ENCODE measurements at places on chromosomes 3 and 15. TPM values are rescaled to one million over a fixed set of nuclear protein-coding genes. Genes with fewer than 3 reads are reported as not detected.
A peak's percentile ranks its signal among the peaks of the same experiment; 100 is the strongest.

- DNase-seq: no peak
Measured at GRCh38 chr3:171234298-171235010, 207.9 kb upstream of the SLC2A2 start.

The ARHGEF26 gene
- 96.4 TPM for total RNA-seq

The WWTR1 gene
- total RNA-seq: 243 TPM

DNA sequence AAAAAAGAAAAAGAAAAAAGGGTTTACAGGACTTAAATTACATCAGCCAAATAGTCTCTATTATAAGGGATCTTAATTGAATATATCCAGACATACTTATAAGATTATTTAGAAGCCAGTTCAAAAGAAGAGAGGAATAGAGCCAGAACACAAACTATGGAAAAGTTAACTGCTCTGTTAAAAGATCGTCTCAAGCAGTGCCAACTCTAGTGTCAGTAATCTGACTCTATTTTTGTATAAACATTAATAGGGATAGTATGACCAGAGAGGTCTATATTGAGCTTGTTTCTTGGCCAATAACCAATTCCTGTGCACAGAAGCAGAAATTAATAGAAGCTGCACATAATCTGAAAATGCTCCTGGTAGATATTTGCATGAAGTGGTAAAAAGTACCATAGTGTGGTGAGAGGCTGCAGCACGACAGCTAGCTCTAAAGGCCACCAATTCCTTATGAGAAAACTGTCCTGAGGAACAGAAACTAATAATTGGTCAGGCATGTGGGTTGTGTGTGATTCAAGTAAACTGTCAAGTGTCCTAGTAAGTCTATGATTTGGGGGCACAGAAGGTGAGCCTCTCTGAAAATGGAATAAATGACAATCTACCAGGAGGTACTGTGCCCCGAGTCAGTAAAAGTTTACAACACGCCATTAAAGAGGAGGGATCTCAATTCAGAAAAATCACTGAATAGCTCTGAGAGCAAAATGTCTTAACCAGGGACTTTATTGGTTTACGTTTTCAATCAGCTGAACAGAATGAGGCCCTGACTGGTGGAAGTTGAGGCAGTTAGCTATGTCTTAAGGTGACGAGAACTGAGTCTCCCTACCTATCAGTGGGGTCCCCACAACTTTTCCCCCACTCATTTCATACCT lies 51.5 kb upstream of the NANOGP8 start:
- no peak for DNase-seq

GRCh38 chr3:81216192-81216591 lies 545.3 kb downstream of the GBE1 start:
- no peak for DNase-seq

- no peak for DNase-seq
Measured at GRCh38 chr3:45597581-45597980, 3.0 kb downstream of the LIMD1 start.

GRCh38 chr3:40690749-40691451 lies 166.1 kb downstream of the ZNF621 start:
- DNase-seq: peak; percentile 71

GRCh38 chr15:63169788-63170187 lies 12.5 kb upstream of the RPS27L start:
- DNase-seq: no peak

The BMF gene
- total RNA-seq: 32.5 TPM

GRCh38 chr3:32340039-32340438 lies 51.6 kb upstream of the CMTM7 start:
- no peak for DNase-seq

- DNase-seq: no peak
Measured at GRCh38 chr15:82805994-82806406, at the start of gene FSD2. FSD2 (minus strand) TSS chr15:82806069; CDS start chr15:82787390, 18,679 bp downstream.

- no peak for DNase-seq
Measured at GRCh38 chr3:195443391-195443989, 670 bp upstream of the ACAP2 start.

DNA sequence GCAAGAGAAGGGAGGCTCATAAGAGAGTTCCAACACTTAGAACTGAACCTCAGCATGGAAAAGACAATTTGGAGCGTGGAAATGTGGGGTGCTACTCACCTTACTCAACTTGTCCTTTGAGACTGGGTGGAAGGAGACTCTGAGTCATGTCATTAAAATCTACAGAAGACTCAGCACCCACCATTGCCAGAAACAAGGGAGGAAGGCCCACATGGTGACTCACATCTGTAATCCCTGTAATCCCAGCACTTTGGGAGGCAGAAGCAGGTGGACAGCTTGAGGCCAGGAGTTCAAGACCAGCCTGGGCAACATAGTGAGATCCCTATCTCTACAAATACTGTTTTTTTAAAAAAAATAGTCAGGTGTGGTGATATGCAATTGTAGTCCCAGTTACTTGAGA lies 161.9 kb upstream of the UBE3A start:
- DNase-seq: no peak

DNA sequence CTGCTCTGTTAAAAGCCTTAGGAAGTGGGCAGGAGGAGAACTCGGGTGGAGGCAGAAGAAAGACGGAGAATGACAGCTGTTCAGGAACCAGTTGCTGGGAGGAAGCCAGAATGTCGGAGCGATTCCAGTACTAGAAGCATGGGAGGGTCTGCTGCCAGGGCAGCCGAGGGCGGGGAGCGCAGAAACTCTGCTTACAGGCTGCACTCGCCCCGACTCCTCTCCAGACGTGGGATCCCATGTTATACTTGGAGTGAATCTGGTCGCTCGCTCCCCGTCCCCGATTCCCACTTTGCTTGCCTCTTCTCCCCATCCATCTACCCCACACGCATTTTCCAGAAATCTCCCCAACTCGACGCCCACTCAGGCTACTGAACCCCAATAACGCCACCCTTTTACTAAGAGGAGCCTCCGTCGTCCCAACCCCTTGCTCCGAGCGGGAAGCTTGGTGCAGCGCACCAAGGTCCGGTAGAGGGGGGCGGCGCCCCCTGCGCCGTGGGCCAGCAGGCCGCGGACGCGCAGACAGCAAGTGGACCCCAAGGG lies 665 bp downstream of the GATM start:
- DNase-seq: peak; percentile 2

DNA sequence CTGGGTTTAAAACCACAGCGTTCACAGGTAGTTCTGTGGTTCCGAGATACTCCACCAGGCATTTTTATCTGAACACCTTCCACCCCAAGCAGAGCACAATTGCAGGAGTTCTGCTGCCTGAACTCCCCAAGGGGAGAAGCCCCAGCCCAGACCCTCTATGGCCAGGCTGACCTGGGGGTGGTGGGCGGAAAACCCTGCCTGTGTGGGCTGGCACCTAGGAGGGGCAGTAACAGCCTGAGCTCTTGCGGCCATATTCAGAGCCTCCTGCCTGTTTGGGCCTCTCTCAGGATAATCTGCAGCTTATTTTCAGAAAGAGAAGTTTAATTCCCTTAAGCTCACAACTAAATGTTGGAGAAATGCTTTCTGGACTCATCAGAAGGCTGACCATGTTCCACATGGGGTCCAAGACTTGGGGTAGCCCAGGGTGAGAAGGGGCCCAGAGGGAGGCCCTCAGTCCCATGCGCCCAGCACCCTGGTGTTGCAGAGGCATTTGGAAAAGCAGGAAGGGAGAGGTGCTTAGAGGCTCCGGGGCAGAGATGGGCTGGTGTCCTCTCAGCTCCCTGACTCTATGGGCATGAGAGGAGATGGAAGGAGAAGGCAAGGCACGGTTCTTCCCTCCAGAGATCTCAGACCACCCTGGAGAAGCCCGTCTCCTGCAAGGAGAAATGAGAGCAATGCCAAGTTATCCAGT lies 195.6 kb upstream of the TPM1 start:
- no peak for DNase-seq

DNA sequence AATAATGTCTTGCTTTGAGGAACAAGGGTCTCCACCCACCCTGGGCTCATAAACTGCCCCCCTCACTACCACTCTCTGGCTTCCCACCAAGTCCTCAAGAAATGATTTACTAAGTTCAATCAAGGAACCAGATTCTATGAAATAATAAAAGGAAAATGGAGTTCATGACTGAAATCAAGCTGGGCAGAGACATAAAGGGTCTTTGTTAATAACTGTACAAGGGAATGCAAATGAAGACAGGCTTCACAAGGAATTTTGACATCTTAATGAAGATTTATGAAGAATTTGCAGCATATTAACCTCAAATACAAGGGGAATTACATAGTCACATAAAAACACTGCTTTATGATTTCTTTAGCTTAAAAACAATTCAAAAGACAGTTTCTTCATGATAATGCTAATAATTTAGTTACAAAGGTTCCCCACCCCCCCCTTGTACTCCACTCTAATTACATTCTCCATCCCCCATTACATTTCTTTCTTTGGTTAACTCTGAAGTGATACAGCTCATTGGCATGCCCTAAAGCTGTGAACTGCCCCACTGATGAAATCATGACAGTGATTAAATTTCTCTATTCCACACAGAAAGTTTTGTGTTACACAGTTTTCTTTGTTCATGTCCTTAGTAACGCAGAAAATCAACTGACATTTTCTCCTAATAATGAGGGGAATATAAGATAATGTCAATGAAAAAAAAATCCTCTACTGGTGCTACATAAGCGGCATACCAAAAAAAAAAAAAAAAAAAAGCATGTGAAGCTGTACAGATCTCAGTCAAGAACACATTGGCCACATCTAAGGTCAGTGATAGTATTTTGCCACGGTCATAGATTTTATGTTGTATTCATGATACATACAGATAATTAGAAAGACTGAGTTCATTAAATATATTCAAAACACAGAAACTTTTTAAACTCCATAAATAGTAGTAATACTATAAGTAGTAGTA lies 54.4 kb downstream of the WWTR1 start:
- no peak for DNase-seq

GRCh38 chr3:30260762-30261161 lies 345.6 kb upstream of the TGFBR2 start:
- DNase-seq: no peak

The TIMP4 gene
- 73.9 TPM for total RNA-seq

- DNase-seq: no peak
Measured at GRCh38 chr3:196227629-196228493, 11.5 kb downstream of the SLC51A start.

GRCh38 chr3:107798381-107798780 lies 275.6 kb downstream of the BBX start:
- DNase-seq: no peak

The ZNF774 gene
- total RNA-seq: 7.7 TPM

- DNase-seq: no peak
Measured at GRCh38 chr3:133525435-133525834, 48.1 kb upstream of the CDV3 start.

GRCh38 chr3:87674397-87675161 lies 384.2 kb downstream of the CGGBP1 start:
- DNase-seq: no peak

- DNase-seq: no peak
Measured at GRCh38 chr3:47503033-47503432, 10.5 kb downstream of the ELP6 start.

DNA sequence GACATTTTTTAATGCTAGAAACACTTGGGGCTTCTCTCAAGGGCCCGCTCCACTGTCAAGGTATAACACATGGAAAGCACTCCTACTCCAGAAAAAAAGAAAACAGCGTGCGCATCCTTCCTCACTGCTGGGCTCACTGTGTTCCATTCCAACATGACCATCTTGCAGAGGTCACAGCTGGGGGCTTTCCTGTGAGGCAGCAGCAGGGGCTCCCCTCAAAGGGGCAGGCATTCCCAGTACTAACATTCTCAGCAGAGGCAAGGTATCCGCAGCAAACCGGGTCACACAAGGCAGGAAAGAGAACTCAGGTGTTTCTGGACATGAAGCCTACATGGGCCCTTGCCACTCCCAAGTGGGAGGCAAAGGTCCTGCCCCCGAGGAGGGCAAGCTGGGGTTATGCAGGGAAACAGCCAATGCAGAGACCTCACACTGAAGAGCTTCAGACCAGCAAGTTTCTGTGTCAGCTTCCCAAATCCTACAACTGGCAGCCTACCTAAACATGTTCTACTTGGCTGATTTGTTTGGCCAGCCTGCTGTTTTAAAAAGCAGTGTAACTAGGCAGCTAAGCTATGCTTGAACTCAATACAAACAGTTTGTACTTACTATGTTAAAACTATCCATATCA lies 6.4 kb downstream of the BDH1 start:
- no peak for DNase-seq

- DNase-seq: no peak
Measured at GRCh38 chr3:27878014-27878383, 155.9 kb upstream of the EOMES start.

GRCh38 chr15:39430389-39430788 lies 150.5 kb upstream of the THBS1 start:
- DNase-seq: no peak

- peak; percentile 66 for DNase-seq
Measured at GRCh38 chr15:91942720-91943394, 89.3 kb downstream of the SLCO3A1 start.

The SV2B gene
- not detected for total RNA-seq

The ALDH1A2 gene
- total RNA-seq: 4.3 TPM

GRCh38 chr3:105101603-105102002 lies 265.1 kb upstream of the ALCAM start:
- no peak for DNase-seq

DNA sequence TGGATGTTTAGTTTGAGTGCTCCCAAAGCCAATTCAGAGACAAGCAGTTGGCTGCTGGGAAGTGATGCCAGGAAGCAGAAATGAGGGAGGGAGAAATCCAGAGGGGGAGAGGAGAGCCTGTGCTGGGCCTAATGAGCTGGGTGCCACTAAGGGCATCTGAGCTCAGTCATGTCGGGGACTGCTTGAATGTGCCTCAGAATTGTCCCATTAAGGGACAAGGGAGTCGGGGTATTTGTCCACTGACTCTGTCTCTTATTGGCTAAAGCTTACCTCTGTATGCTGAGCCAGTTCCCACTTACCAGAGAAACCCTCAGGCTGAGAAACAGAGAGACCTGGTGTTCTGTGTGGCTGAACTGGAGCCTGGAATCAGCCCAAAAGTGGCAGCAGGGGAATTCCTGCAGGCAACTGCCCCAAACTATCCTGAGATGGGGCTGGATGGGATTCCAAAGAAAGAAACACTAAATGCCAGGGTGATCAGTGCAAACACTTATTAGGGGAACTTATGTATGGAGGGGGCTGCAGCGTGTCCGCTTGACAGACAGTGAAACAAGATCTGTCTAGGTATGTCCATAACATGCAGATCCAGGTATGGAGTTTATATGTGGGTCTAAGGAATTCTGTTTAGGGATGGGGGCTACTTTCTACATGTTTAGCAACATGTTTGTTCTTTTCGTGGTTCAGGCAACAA lies 48.6 kb downstream of the NR1D2 start:
- no peak for DNase-seq

DNA sequence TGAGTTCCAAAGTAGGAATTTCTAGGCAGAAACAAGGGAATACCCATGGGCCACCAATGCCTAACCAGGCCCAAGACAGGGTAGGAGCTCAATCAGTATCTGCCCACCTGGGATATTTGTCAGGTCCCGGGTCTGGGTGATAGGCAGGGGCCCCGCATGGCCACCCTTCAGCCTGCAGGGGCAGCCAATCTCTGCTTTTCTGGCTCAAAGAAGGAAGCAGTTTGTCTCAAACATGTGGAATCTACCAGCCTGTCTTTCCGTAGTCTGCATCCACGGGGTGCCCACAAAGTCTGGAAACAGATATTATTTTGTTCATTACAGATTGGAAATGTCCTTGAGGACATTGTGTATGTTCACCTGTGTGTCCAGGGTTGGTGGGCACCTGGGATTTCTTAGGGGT lies 56.2 kb downstream of the CEMIP start:
- no peak for DNase-seq

The MKRN3 gene
- total RNA-seq: 6.8 TPM

The PCSK6 gene
- 5.1 TPM for total RNA-seq

GRCh38 chr3:36957862-36958686 lies 13.2 kb upstream of the TRANK1 start:
- no peak for DNase-seq

All from thoracic aorta (tissue), 2 donors.